ENCODE measurements at places on chromosomes 11 and 22.

GRCh38 chr11:32204751-32205150 lies 113.9 kb downstream of the RCN1 start:
- no peak for DNase-seq

GRCh38 chr11:46475926-46476545 lies 84.5 kb upstream of the CHRM4 start:
- DNase-seq = no peak

DNA sequence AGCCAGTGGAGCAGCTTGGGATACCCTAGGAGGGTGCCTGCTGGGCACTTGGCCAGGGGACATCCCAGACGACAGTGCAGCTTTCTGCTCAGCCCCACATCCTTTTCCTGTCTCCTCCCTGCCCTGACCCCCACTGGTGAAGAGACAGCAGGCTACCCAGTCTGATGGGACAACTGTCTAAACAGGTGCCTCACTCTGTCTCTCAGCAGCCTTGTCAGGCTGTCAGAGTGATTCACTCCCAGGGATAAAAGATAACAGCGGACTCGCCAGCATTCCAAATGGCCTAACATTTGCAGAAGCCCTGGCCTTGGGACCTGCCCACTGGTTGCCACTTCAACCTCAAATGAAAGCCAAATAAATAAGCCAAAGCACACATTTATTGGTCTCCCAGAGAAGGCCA lies 318.6 kb upstream of the PLET1 start:
- DNase-seq = no peak

- peak; percentile 41 for DNase-seq
These were observed 79.8 kb upstream of the NCAM1 start for GRCh38 chr11:112881461-112881860.

GRCh38 chr11:36249246-36249645 lies 40.0 kb downstream of the COMMD9 start:
- DNase-seq = no peak

- peak; percentile 58 for DNase-seq
These were observed 80.1 kb downstream of the CDKN1C start for GRCh38 chr11:2805388-2806056.

GRCh38 chr22:20118300-20119020 lies 1.4 kb upstream of the TRMT2A start:
- no peak for DNase-seq

DNA sequence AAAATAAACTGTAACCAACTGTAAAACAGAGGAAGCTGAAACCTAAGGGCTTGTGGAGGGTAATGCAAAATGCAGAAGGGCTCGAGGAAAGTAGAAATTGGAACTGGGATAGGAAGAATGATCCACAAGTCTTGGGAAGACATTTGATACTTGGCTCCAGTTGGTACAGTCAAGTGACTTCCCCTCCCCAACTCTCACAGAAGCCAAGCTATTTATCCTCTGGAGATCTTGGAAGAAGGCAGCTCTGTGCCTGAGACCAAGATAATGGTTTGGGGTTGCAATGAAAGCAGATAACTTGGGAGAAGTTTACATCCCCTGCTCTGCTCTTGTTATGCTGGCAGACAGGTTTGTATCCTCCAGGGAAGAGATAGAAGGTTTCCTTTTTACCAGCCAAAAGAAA lies 198.9 kb upstream of the ZC3H12C start:
- DNase-seq = no peak

DNA sequence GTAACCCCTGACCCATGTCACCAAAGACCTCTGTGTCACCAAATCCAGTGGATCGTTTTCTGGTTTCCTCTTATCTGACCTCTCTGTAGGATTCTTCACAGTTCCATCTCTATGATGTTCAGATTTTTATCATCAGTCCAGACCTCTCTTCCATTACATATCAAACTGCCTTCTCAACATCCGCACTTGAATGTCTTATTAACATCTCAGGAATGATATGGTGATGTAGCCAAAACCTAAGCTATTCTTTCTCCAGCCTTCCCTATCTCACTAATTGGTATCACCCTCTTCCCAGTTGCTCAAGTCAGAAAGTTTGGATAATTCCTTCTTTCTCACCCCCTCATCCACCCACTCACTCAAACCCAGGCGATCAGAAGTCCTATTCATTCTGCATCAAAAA lies 13.4 kb downstream of the APLNR start:
- no peak for DNase-seq

GRCh38 chr11:115548878-115549528 lies 44.8 kb upstream of the CADM1 start:
- no peak for DNase-seq

DNA sequence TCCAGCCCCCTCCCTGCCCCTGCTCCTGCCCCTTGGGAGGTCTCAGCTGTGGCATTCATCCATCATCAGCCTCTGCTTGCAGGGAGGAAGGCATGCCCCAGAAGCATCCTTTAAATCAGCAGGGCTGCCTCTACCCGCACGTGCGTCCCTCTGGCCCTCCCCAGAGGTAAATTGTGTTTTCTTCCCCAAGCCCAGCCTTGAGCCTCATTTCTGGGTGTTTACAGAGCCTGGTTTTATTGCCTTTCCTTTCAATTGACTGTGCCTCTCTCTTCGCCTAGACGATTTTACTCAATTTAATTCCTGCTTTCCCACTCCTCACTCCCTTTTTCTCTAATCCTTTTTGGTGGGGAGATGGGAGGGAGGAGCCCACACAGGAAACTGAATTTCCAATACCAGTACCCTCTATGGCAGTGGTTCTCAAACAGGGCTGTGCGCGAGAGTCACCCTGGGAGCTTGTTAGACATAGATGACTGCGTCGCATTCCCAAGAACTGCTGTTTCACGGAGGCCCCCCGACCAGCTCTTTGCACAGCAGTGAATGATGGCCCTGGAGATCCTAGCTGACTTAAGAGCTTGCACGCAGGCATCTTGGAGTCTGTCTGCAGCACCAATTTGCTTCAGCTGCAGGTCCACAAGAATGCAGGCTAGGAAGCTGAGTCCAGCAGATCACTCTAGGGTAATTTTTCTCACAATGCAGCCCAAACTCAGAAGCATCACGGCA lies 15.1 kb upstream of the OAF start:
- DNase-seq = no peak

- DNase-seq = no peak
These were observed 90.4 kb upstream of the SLC25A18 start for GRCh38 chr22:17472932-17473331.

DNA sequence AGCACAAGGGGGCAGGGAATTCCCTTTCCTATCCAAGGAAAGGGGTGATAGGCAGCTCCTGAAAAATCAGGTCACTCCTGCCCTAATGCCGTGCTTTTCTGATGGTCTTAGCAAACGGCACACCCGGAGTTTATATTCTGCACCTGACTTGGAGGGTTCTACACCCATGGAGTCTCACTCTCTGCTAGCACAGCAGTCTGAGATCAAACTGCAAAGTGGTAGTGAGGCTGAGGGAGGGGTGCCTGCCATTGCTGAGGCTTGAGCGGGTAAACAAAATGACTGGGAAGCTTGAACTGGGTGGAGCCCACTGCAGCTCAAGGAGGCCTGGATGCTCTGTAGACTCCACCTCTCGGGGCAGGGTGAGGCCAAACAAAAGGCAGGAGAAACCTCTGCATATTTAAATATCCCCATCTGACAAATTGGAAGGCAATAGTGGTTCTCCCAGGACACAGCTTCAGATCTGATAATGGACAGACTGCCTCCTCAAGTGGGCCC lies 194.7 kb downstream of the OR4A47 start:
- DNase-seq = no peak

- no peak for DNase-seq
These were observed 2.2 kb upstream of the OR52H1 start for GRCh38 chr11:5550440-5551095.

GRCh38 chr22:24097961-24098391 lies 83.3 kb upstream of the SUSD2 start:
- no peak for DNase-seq
